ENCODE measurements at places on chromosomes 6 and 20.

GRCh38 chr6:113122060-113122459 is 735.1 kb upstream of the MARCKS start:
- DNase-seq: no peak

DNA sequence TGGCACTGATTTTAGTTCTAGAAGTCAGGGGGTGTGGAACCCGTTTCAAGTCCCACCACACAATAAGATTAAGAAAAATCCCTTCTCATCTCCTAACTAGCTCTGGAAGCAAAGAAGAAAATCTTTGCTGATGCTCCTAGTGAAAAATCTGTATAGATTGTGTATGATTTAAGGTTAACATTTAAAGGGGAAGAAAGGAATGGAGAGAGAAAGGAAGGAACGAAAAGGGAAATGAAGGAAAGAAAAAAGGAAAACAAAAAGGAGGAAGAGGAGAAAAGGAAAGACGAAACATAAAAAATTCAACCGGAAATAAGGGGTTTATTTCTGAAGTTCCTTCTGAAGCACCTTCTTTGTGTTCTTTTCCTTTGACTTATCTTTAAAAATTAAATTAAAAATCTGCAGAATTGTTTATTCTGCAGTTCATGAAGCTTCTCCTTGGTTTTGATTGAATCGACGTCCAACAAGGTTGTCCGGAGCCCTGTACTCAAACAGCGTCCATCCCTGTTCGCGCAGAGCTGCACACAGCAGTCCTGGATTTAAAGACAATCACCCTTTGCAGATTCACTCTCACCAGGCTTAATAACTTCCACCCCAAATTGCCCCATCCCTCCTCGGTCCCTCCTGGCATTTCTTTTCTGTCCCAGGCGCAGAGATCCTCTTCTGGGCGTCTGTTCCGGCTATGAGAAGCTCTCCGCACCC is 1.6 kb upstream of the TFAP2B start:
- DNase-seq: no peak

DNA sequence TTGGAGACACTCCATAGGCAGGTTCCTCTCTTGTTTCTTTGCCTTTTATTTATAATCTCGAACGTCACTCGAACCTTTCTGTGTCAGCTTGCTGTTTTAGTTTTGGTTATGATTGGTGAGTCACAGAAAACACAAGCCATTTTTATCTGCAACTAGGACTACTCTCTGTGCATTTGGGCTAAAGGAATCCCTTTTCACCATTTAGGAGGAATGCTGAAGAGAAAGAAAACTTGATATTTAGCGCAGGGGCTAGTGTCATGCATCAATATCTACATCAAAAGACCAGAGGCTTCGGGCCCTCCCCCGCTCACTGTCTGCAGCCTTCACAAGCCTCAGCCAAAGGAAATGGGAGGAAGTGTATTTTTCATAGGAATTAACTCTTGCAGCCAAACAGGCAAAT is 507.8 kb upstream of the CITED2 start:
- DNase-seq: no peak

DNA sequence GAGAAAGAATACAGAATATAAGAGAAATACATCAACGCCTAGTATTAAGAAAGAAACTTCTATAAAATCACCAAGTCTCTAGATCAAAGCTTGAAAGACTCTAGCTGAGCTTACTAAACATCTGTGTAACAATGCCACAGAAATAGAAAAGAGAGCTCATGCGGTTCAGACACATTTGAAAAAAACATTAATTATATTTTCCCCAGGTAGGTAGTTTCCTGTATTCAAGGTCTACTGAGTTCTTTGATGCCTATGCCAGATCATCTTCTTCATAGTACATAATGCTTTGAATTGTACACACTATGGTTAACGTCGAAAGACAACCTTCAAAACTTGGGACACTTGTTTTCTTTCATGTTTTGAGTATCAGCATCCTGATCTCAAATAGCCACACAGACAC is 11.3 kb downstream of the MOXD1 start:
- no peak for DNase-seq

DNA sequence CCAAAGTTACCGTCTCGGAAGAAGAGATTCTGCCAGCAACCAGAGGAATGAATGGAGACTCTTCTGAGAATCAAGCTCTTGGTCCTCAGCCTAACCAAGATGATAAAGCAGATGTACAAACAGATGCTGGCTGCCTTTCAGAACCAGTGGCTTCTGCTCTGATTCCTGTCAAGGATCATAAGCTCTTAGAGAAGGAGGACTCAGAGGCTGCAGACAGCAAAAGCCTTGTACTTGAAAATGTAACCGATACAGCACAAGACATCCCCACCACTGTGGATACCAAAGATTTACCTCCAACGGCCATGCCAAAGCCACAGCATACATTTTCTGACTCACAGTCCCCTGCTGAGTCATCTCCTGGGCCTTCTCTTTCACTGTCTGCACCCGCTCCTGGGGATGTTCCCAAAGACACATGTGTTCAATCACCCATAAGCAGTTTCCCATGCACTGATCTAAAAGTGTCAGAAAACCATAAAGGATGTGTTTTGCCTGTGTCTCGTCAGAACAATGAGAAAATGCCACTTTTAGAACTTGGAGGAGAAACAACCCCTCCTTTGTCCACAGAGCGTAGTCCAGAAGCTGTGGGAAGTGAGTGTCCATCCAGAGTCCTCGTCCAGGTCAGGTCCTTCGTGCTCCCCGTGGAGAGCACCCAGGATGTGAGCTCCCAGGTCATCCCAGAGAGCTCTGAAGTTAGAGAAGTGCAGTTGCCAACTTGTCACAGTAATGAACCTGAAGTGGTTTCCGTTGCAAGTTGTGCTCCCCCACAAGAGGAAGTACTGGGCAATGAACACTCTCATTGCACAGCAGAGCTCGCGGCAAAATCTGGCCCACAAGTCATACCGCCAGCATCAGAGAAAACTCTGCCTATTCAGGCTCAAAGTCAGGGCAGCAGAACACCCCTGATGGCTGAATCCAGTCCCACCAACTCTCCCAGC is 109.6 kb downstream of the RTN4IP1 start:
- no peak for DNase-seq

DNA sequence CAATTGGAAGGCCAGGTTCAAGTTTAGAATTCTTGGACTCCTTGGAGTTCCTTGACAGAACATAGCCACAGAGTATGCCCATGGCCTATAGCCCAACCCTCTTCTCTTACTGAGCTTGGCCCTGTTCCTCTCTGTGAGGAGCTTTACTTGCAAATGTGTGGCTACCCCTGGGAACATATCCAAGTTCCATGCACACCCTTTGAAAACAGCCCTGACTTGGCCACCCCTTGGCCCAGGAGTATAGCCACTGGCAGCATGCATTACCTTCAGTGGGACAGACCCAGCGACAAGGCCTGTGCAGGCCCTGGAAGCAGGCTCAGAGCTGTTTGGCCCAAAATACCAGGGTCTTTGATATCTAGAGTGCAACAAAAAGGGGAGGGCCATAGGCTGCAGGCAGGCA is 19.5 kb upstream of the MAS1 start:
- no peak for DNase-seq

DNA sequence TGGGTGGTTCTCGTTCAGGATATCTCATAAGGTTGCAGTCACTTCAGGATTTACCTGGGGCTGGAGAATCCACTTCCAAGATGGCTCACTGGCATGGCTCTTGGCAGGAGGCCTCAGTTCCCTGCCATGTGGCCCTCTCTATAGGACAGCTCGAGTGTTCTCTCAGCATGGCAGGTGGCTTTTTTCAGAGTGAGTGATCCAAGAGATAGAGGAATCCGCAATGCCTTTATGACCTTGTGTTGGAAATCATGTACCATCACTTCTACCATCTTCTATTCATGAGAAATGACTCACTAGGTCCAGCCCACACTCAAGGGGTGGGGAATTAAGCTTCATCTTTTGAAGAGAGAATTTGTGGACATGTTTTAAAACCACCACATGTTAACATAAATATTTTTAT is 37.8 kb downstream of the PPP1R16B start:
- DNase-seq: no peak

DNA sequence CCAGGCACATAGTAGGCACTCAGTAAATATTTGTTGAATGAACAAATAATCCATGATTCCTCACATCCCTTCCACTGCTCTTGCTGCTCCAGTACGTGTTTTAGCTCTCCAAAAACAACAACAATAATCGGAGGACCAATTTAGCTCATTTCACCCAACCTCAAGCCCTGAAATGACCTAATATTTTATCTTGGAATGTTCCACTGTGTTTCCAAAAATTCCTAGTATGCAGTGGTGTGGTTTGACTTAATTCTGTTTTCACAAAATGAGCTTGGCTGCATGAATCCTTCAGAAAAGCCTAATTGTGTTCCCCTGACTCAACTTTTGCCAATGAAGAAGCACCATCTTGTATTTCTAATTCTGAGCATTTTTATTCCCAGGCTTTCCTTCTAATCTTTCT is 168.0 kb upstream of the PHACTR1 start:
- DNase-seq: no peak

DNA sequence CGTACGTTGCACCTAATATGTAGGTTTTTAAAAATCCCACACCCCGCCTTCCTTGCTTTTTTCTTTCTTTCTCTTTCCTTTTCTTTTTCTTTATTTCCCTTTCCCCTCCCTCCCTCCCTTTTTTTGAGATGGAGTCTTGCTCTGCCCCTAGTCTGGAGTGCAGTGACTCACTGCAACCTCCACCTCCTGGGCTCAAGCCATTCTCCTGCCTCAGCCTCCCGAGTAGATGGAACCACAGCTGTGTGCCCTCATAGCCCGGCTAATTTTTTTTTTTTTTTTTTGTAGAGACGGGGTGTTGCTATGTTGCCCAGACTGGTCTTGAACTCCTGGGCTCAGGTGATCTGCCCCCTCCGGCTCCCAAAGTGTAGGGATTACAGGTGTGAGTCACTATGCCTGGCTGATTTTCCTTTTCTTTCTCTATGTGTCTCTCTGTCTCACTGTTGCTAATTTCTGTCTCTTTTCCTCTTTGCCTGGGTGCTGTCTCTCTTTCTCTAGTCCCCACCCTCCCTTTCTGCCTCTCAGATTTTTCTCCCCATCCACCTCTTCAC is 61.2 kb downstream of the SRC start:
- DNase-seq: no peak

GRCh38 chr6:134950482-134950881 is 581 bp upstream of the ALDH8A1 start:
- no peak for DNase-seq

DNA sequence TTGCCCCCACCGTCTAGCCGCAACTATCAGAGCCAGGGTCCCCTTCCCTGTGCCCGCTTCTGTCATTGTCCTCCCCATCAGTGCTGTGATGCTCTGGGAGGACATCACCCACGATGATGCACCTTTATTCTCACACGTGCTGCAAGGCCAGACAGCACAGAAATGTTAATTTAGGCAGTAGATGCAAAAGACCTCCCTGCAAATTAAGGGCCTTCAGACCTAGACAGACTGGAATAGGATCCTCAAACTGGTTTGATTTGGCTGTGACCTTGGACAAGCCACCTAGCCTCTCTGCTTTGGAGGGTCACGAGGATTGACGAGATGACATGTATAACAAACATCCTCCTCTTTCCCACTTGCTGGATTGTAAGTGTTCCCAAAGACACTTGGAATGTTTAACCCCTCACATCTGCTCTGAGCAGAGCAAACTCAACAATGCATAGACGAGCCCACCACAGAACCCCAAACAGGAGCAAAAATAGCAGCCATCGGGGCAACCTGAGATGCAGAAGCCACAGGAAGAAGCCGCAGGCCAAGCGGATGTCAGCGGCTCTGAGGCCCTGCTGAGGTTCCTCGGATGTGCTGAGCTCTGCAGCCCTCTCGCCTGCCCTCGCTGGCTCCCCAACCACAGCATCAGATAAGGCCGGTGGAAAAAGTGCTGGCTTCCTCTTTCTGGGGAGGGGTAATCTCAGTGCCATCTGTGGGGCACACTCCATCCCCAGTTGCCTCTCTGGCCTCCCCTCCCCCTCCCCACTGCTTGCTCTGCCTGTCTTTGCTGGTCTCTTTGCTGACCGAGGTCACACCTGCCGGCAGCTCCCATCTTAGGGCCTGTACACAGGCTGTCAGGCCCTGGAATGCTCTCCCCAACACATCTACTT is 35.3 kb downstream of the TOX2 start:
- DNase-seq: no peak

DNA sequence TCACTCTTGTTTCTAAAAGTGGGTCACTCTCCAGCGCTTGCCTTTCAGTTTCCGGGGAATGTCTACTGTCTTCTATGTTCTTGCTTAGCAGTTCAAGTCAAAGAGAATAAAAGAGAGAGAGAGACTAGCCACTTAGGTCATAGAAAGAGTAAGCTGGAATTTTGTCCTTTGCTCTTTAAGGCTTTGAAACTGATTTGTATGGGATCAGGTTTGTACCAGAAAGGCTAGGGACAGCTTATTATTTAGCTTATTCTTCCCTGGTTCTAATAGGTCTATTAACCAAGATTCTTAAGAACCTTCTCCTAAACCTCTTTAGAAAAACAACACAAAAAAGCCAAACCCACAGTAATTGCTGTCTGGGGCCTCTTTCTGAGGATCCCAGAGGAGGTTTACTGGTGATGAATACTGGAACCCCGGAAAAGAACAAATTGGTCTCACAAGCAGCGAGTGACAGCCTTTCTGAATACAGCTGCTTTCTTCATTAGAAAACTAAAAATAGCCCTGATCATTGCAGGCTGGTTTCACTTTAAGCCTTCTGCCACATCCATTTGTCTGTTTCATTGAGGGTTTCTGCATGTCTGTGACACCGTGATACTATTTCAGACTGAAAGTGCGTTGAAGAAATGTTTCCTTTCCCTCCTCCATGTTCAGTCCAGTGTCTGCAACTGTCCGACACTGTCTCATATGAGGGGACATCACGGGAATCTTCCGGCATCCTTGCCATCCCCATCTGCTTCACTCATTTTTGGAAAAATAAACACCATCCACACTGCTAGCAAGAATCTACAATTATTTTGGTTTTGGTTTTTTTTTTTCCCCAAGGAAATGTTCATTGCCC is 75.1 kb upstream of the ATXN1 start:
- no peak for DNase-seq

GRCh38 chr20:49948809-49949507 is 12.8 kb downstream of the RNF114 start:
- DNase-seq: no peak

GRCh38 chr20:3248167-3248992 is 9.4 kb upstream of the SLC4A11 start:
- no peak for DNase-seq

DNA sequence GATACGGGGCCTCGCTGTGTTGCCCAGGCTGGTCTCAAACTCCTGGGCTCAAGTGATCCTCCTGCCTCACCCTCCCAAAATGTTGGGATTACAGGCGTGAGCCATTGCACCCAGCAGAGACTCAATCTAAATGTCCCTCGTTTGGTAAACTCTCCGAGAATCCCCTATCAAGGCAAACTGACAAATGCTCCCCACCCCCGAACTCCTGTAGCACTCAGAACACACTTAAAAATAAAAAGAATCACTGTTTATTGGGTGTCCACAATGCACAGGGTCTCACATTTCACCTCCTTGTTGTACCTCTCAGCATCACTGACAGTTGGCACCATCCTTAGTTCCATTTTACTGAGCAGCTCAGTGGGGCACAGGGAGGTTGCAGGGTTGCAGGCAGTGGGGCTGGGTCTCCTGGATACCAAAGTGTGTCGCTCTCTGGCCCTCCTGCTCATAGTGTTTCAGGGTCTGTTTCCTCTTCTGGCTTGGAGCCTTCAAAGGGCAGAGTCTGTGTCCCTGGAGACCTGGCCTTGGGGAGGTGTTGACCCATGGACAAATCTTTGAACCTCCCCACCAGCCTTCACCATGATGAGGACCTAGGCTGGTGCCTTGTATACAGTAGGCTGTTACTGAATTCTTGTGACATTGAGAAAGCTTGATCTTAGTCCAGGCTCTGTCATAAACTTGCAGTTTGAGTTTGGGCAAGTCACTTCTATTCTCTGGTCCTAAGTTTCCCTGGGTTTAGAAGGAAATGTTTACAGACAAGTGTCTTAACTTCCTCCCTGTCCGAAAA is 8.5 kb upstream of the SRC start:
- DNase-seq: no peak

Data from head of caudate nucleus (tissue), 42 donors.